ENCODE measurements at places on chromosomes 7 and 10.
A peak's percentile ranks its signal among the peaks of the same experiment; 100 is the strongest.

- no peak for DNase-seq
Measured at GRCh38 chr7:42953994-42954393, 21.8 kb downstream of the MRPL32 start.

DNA sequence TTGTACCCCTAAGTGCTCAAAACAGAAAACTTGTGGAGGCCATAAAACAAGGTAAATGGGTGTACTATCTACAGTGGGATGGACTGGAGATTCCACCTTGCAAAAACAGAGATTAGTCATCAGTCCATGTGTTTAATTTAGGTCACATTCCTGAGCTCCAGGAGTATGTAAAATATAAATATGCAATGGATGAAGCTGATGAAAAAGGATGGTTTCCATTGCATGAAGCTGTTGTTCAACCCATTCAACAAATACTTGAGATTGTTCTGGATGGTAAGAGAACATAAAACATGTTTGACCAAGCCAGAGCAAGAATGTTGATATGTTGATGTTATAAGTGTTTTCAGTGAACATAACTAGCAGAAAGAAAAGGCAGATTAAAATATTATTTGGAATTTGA lies 14.6 kb downstream of the ASB15 start:
- no peak for DNase-seq

DNA sequence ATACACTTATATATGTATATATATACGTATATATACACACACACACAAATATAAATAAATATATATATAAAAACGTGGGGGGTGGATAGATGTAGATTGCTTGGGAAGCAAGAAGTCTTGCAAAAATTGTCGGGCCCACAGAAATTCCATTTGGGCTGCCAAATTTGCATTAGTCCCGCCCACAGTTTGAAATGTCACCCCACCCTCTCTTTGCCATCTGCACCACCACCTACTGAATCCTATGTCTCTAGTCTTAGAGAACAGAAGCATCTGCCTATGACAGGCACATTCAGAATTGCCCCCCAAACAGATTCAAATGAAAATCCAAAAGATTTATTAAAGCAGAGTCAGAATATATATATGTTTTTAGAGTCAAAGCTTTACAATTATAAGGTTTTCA lies 25.6 kb upstream of the CACNA2D1 start:
- no peak for DNase-seq

DNA sequence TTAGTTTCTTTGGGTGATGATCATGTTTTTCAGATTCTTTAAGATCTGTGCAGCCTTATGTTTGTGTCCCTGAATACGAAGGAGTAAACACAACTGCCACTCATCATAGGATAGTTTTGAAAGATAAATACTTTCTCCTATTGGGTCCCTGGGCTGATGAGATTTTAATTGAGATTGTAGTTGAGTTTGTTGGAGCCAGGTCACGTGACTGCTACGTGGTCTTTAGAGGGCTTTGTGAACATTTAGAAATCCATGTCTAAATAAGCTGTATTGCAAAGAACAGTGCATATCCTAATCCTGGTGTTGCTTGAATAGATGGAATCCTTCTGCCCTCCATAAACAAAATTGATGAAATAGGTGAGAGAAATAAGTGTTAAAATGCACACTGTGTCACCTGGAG lies 17.4 kb upstream of the ZNF716 start:
- no peak for DNase-seq

DNA sequence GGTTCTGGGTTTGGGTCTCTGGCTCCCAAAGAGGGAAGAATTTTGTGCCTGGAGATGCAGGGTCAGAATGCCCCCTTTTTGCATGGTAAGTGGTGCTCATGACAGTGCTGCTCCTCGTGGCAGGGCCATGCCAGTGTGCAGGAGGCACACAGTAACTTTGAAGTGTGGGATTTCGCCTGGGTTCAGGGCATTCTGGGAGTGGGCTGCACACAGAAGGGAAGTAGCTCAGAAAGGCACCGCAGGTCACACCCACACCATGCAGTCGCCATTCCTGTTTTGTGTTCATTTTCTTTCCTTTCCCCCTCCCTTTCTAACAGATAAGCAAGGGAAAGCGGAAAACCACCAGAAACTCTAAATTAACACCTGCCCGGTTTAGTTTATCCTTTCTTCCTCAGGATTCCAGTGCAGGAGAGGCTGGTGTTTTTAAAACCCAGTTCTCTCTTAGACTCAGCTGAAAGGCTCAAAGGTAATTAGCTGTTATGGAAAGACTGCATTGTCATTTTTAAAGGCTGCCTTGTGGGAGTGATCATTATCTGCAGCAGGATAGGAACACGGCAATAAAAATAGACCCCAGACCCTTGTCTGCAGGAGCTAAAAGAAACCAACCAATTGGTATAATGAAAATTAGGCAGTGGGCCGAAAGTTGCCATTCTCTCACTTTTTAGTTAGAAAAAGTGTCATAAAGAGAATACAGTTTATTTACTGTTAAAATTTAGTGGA lies 50.2 kb downstream of the EEPD1 start:
- DNase-seq = no peak

GRCh38 chr7:87920578-87920977 lies 13.5 kb upstream of the ADAM22 start:
- DNase-seq = no peak

DNA sequence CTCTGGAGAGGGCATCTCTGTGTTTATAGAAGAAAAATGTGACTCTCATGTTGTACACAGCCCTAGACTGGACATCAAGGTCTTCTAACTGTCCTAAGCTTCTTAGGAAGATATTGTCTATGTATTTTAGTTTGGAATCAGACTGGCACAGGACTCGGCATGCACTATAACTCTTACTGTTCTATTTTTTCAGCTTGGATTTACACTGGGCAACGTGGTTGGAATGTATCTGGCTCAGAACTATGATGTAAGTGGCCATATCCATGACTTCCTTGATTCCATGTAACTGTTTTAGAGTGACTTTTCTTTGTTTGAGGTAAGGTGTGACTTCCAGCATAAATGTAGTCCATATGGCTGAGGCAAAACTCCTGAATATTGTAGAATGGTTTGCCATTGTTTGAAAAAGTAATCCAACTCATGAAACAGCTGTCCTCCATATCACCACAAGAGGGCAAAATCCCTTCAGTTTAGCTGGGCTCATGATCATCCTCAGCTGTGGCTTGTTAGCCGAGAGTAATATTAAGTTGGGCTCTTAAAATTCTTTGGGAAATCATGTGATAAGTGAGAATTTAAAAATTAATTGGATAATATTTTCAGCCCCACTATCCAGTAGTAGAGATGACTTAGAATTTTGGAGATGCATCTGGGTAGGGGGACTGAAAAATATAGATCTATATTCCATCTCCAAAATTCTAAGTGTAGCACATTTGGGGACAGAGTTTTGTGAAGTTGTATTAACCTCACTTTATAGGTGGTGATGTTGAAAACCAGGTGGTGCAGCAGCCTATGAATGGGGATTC lies 10.4 kb downstream of the STMP1 start:
- DNase-seq = peak; percentile 45

GRCh38 chr7:149468208-149468607 lies 7.3 kb upstream of the ZNF777 start:
- DNase-seq = no peak

DNA sequence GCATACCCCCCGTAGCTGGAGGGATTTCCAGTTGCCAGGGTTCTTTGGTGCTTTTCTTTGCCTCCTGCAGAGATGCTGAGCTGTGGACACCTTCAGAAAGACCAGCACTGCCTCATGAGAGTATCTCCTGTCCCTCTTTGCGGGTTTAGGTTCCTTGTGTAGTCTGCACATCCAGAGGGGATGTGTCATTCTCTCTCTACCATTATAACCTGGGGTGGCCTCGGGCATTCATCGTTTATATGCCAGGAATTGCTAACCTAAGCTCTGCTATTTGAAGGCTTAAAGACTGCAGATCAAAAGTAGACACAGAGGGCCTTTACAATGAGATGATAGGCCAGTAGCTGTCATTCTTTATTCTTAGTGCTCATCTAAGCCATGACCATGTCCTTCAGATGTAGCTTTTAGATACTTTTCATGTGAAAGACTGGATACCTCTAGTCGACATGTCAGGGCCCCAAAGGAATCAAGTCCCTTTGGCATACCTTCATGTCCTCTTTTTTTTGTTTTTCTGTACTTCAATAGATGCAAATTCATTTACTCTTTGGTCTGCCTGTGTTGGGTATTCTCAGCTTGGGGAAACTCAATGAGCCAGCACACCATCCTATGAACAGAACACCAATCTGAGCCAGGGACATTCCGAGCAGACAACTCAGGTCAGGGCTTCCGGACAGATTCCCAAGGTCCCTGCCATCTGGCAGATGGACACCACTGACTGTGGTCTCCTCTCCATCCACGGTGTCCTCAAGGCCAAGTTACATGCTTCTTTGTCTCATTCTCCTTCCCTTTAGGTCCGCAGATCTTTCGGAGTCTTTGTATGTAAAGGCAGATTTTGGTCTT lies 129.3 kb downstream of the NRF1 start:
- DNase-seq = no peak

DNA sequence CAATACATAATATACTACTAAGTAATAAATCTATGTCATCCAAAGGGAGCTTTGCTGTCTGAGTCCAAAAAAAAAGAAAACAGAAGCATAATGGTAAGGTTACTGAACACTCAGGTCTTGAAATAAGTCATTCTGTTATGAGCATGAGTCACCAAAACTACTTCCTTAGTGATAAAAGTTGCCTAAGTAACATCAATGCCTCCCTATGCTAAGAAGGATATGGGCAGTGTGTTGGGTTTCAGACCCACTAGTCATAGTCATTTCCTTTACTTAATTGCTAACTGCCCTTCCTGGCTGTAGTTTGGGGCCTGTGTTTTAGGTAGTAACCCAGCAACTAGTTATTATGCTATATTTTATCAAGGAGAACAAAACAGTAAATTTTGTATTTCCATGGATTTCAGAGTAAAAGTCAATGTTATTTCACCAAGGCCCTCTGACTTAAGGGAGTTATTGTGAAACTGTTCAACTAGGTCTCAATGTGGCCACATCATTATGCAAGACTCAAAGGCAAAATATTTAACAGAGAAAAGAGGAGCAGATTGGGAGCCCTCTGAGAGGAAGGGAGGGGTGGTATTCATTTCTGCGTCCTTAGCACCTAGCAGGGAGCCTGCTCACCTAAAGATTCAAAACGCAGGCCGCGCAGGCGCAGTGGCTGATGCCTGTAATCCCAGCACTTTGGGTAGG lies 11.7 kb upstream of the VIM start:
- peak; percentile 65 for DNase-seq

DNA sequence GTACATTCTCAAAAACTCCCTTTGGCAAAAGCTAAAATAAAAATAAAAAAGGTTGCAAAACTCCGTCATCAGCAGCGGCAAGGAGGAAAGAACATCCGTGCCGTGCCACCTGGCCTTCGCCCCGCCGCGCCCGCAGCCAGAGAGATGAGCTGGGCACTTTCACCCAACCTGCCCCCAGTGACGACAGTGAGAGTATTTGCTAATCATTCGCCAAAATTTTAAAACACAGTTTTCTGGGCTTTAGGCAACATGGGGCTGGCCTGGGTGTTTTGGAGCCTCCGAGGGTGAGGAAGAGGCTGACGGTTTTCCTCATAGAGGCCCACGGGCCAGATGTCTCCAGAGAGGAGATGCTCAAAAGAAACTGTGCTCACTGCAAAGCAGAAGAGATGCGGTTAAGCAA lies 128.2 kb downstream of the PRKAG2 start:
- DNase-seq = no peak

GRCh38 chr10:45000138-45000751 lies 478 bp upstream of the ZNF22 start:
- DNase-seq = no peak

GRCh38 chr10:57776688-57777432 lies 490.8 kb downstream of the IPMK start:
- DNase-seq = no peak

DNA sequence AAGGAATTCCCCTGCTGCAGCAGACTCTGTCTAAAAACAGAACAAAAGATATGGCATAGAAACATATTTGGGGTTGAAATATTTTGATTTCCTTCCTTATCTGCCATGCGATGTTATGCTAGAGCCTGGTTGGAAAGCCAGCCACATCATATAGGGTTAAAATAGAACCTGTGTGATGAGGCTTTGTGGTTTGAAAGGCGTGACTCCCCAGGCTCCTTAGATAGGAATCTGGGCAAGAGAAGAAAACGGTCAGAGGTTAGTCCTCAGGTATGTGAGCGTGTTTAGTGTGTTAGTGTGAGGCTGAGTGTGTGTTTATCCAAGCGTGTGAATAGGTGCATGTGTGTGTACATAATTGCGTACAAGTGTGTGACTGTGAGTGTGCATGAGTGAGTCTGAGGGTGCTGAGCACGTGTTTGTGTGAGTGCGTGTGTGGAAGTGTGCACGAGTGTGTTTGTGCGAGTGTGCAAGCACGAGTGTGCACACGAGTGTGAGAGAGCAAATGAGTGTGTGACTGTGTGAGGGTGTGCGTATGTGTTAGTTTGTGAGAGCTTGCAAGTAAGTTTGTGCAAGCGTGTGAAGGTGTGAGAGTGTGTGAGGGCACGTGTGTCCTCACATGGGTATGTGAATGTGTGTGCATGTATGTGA lies 79.9 kb downstream of the COL26A1 start:
- DNase-seq = no peak

DNA sequence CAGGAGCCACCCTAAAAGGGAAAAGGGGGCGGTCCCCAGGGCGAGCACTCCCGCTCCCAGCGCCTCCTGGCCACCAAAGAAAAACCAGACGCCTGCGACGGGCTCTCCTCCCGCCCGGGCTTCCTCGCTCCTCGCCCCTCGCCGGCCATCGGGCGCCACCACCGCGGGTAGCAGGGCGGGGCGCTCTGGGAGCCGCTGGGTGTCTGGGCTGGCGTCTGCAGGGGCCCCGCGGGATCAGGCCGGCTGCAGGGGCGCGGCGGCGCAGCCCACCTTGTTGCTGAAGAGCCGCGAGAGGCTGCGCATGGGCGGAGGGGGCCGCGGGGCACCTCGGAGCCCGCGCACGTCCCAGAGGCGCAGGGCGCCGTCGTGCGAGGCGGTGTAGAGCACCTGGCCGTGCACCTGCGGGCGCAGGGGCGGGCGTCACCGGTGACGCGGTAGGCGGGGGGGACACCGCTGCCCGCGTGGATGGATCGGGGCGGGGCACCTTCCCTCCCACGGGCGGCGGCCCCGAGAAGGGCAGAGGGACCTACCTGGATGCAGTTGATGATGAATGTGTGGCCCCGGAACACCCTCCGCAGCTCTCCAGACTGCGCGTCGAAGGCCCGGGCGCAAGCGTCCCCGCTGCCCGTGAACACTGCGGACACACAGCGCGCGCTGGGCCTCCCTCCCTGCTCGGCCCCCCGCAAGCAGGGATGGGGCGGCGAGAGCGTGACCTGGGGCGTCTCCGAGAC lies 28.3 kb downstream of the WDR86 start:
- DNase-seq = peak; percentile 61

- DNase-seq = no peak
Measured at GRCh38 chr7:49228426-49229098, 304.2 kb downstream of the CDC14C start.
